ENCODE measurements at places on chromosomes 13 and 19.
A peak's percentile ranks its signal among the peaks of the same experiment; 100 is the strongest.

GRCh38 chr13:113918981-113919701 lies 54.7 kb downstream of the C13orf46 start:
- peaks cover 6% of the 10 kb centered on the region for H3K27me3 ChIP-seq
- H3K36me3 ChIP-seq, result no peaks in the 10 kb centered on the region
- DNase-seq, result no peak
- no peaks in the 10 kb centered on the region for H3K4me1 ChIP-seq
- no peak overlapping the region for H3K4me3 ChIP-seq
- H3K27ac ChIP-seq, result no peak overlapping the region

DNA sequence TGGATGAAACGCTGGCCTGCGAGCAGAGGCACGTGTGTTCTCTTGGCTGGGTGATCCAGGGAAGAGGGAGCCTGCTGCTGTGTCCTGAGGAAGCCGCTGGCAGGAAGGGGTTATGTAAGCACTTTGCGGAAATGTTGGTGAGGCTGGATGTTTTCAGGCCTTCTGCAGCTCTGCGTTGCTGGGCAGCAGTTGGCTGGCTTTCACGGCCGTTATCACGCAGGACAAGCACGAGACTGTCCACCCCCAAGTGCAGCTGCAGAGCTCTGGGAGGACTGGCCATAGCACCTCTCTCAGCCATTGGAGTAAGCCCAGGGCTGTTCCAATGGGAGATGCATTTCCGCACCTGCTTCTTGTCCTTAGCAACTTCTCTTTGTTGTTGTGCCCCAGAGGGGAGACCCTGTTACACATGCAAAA lies 146.9 kb upstream of the SOX21 start:
- H3K4me3 ChIP-seq, result no peak overlapping the region
- no peak overlapping the region for H3K27ac ChIP-seq
- DNase-seq, result peak; percentile 44
- no peaks in the 10 kb centered on the region for H3K36me3 ChIP-seq
- H3K27me3 ChIP-seq, result no peaks in the 10 kb centered on the region

GRCh38 chr13:26811581-26811980 lies 51.0 kb upstream of the GPR12 start:
- no peaks in the 10 kb centered on the region for H3K4me1 ChIP-seq
- no peak overlapping the region for H3K4me3 ChIP-seq
- H3K27me3 ChIP-seq, result no peaks in the 10 kb centered on the region
- H3K36me3 ChIP-seq, result no peaks in the 10 kb centered on the region
- H3K27ac ChIP-seq, result no peak overlapping the region

DNA sequence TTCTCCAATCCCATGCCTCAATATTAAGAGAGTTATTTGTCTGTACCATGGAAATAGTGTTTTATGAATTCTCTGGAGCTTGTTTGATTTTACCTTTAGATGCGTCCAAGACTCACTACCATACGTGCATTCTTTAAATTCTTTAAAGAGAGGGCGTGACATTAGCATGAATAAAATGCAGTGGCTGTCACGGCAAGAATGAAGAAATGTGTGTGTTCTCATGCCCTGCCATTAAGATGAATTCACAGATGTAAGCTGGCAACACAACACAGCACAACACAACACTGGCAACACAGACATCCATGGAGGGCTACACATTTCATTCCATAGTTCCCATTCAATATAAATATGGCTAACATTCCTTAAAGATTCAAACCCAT lies 213.4 kb downstream of the ENOX1 start:
- no peaks in the 10 kb centered on the region for H3K36me3 ChIP-seq
- no peak for DNase-seq
- no peaks in the 10 kb centered on the region for H3K4me1 ChIP-seq
- no peak overlapping the region for H3K4me3 ChIP-seq

- no peaks in the 10 kb centered on the region for H3K4me1 ChIP-seq
- H3K27ac ChIP-seq, result no peak overlapping the region
- H3K27me3 ChIP-seq, result no peaks in the 10 kb centered on the region
Observed at GRCh38 chr13:63088226-63088625, 1672.6 kb upstream of the PCDH20 start.

GRCh38 chr19:49441960-49442350 lies 628 bp upstream of the SLC17A7 start:
- no peak for DNase-seq
- H3K36me3 ChIP-seq, result peaks cover 10% of the 10 kb centered on the region
- peaks cover 25% of the 10 kb centered on the region for H3K27me3 ChIP-seq
- no peak overlapping the region for H3K27ac ChIP-seq
- H3K4me1 ChIP-seq, result no peaks in the 10 kb centered on the region
